ENCODE measurements at places on chromosomes 5 and 9.

GRCh38 chr9:129326061-129327005 is 148.3 kb upstream of the IER5L start:
- DNase-seq, result no peak

DNA sequence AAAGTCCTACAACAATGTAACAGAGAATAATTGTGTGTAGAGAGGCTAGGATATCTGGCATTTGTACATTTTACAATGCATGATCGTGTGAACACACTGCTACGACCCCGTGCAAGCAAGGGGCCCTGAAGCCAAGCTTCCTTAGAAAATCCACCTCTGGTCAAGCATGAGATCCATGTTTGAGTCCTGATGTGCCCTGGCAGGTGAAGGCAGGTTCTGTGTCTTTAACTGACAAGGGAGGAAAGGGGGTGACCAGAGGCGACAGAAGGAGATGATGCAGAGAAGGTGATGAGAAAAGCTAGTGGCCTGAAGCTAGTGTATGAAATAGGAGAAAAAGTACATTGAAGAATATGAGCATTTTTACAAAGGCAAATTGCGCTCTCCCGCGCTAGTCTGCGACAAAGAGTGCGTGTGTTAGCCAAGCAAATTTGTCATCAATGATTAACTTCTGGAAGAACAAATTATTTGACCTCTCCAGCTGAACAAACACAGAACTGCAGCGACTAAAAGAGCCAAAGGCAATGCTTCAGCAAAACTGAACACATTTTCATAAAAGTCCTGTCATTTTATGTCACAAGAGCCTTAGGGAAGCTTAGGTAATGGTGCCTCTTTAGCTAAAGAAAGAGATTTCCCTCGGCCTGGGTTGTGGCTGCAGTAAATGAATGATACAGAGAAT is 101.7 kb upstream of the DAPK1 start:
- DNase-seq, result no peak

DNA sequence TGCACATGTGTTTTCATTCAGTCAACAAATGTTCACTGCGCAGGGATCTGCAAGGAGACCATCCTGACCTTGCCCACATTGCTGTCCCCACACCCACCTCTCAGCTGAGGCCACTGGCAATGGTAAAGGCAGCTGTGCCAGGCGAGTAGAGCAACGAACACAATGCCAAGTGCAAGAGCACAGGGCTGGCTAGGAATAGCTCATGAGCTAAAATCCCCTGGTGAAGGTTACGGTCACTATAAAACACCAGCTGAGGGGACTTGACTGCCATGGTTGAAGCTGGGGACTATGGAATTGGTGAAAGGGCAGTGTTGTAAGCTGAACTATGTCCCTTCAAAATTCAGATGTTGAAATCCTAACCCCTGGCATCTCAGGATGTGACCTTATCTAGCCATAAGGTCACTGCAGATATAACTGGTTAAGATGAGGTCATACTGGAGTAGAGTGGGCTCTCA is 96.1 kb downstream of the OTULIN start:
- DNase-seq, result no peak

DNA sequence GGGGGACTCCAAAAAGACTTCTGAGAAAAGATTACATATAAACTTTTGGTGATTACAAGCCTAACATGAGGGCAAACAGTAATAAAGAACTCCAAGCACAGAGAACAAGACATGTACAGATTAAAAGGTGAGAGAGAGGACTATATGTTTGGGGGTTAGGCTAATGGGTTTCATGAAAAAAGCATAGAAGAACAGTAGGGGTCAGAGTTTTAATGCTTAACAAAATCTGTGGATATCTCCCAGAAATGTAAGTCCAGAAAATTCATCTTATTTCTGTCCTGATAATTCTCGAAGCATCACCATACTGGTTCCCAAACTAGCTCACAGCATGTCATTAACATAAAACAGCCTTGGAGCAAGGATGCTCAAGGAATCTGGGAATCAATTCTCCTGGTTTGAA is 137.2 kb downstream of the ARRDC3 start:
- DNase-seq, result no peak

GRCh38 chr5:87340716-87341115 is 72.0 kb downstream of the CCNH start:
- DNase-seq, result peak; percentile 79

- no peak for DNase-seq
Observed at GRCh38 chr9:90309809-90310520, 332.7 kb downstream of the DIRAS2 start.

DNA sequence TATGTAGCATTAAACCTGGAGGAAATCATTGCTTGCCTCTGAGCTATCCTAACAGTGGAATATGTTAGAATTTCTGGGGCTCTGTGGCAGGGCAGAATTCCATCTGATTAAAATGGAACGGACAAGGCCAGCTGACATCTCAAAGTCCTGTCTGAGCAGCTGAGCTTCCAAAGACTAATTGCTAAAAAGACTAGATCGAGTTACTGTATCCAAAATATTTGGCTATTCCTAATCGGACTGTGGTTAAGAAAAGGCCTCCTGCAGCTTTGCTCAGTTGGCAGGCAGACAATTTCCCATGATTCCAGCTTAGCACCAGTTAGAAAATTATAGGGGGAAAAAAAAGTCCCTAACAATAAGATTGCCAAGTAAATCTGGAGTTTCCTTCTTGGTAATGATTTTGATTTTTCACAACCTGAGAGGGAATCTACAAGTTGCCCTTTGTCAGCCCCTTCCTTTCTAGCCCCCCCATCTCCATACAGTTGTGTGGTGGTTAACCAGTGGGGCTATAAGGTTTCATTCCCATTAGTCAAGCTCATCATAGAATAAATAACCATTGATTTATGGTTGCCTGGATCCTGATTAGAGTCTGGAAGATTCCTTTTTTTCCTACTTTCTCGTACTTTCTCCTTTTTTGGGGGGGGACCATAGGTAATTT is 26.4 kb downstream of the PTGR1 start:
- no peak for DNase-seq

GRCh38 chr5:36145311-36145710 is 6.4 kb downstream of the LMBRD2 start:
- no peak for DNase-seq

- DNase-seq, result no peak
Observed at GRCh38 chr9:136187683-136188586, 17.0 kb downstream of the LHX3 start.

- DNase-seq, result no peak
Observed at GRCh38 chr9:3331801-3332200, 194.0 kb downstream of the RFX3 start.

- DNase-seq, result no peak
Observed at GRCh38 chr5:123605822-123606221, 93.8 kb downstream of the CSNK1G3 start.
